ENCODE measurements at places on chromosomes 7 and 10.

GRCh38 chr7:55088107-55088506 lies 69.3 kb downstream of the EGFR start:
- DNase-seq, result no peak

DNA sequence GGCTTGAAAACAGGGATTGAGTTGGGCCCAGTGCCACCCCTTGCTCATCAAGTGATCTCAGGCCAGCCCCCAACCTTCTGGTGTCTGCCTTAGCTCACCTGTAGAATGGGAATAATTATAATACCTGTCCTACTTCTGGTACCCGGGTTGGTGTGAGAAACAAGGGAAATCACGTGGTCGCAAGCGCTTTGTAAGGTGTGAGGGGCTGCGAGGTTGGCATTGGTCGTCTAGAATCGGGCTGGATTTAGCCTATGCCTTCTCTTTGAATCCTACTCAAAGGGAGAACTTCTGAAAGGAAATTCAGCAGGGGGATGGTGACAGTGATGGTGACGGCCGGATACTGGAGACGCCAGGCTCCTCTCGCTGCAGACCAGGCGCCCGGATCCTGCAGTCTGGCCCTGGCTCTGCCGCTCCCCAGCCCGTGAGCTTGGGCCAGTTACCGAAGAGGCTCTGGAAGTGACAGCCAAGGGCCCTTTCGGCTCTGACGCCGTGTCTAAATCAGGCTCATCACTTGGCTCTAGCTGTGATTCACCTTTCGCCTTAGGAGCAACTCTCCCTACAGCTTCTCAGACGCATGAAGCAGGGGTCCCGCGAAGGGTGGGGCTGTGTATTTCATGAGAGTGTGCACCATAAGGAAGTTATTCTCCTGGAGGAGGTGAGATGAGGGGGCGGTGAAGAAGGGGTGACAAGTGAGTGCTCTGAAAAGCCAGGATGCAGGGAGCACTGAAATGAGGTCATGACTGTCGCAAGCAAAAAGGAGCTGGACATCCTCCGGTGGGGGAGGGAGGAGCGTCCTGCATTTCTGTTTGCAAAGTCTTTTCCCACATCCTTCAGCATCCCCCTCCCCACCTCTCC lies 4.0 kb upstream of the CREB5 start:
- DNase-seq, result no peak

- DNase-seq, result no peak
Measured at GRCh38 chr7:20320322-20320721, 10.4 kb upstream of the ITGB8 start.

DNA sequence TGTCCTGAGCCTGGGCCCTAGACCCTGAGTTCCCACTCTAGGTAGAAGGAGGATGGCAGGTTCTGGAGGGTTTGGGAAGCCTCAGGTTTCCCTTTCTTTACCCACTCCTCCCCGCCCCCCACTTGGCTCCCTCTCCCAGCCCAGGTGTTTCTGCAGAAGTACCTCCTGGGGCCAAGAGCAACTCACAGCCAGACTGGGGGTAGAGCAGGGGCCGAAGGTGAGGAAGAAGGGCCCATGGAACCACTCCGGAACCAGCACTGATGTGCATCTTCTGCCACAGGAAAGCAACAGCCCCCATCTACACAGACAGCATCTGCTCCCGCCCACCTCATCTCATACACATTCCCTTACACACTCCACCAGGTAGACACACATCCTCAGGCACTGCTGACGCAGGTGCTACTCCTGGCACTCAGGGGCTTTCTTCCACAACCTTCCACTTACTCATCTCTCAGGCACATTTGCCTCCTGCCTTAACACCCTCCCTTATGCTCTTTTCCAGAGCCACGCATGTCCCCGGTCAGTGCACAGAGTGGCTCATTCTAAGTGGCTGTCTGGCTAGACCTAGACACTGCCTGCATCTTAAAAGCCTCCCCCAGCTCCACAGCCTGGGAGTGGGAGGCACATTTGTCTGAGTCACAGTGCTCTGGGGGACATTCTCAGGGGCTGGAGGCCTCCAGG lies 1.8 kb downstream of the EPHB6 start:
- DNase-seq, result no peak

- DNase-seq, result no peak
Measured at GRCh38 chr7:28551331-28551730, 139.0 kb downstream of the CREB5 start.

DNA sequence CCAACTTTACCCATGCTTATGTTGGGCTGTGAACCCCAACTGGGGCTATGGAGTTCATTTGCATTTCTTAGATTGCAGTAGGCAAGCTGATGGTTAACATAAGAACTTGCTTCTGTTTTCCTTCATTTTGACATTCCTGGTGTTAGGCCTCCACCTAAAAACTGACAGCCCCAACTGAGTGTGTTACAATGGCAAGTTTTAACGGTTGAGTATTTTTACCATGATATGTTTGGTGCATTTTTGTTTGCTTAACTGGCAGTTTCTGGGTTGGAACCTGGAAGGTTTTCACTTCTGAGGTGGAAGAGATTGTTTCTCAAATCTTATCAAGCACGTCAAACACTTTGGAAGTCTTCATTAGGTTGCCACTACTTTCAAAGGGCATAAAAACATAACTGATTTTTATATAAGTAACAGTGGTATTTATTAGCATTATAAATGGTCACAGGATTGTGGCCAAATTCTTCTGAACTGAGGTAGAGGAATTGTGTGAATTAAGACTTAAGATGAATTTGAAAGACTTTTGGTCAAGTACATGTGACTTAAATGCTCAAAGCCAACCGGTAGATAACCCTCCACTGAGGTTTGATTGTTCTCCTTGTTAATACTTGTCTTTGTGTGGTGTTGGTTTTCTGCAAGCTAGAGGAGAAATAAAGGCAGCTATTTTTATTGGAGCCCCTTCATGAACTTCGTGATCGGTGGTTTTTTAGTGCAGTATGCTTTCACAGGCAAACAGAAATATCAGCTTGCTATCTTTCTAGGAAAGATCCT lies 2.8 kb downstream of the BMI1 start:
- no peak for DNase-seq

DNA sequence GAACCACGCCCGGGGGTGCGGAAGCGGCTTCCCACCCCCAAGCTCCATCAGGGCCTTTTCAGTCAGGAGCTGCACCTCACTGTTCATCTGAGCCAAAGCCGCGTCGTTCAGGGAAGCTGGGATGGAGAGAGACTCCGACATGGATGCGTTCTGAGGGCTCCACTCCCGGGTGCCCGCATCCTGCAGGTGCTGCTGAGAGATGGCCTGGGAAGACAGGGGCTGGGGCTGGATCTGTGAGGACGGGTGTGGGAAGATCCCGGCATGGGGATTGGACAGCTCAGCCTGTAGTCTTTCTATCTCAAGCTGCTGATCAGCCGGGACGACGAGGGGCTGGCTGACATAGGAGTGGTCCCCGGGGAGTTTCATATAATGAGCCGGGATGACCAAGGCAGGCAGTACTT lies 45.0 kb upstream of the NMT2 start:
- no peak for DNase-seq

DNA sequence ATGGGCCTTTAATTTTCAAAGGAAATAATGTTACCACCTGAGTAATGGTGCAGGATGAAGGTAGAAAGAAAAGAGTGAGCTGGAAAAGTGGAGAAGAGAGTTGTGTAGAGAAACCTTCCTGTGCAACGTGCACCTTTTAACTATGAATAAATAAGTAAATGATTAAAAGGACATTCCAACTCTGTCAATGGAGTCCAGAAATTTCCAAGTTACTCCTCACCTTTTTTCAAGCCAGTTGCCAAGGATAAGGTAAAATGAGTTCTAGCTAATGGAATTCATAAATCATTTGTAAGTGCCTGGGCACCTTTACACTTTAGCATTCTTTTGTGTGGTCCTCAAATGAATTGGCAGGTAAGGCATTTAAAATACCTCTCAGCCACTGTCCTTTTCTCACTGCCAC lies 549.4 kb upstream of the NRP1 start:
- no peak for DNase-seq

DNA sequence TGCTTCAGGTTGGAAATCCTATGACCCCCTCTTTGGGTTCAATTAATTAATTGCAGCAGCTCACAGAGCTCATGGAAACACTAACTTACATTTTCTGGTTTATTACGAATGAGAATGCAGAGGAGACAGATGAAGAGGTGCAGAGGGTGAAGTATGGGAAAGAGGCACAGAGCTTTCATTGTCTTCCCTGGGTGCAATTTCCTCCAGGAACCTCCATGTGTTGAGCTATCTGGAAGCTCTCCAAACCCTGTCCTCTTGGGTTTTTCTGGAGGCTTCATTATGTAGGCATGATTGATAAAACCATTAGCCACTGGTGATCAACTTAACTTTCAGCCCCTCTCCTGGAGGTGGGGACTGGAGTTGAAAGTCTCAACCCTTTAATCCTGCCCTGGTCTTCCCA lies 133.0 kb upstream of the AUTS2 start:
- no peak for DNase-seq

GRCh38 chr10:128808921-128809440 lies 658.1 kb upstream of the MGMT start:
- DNase-seq, result no peak

DNA sequence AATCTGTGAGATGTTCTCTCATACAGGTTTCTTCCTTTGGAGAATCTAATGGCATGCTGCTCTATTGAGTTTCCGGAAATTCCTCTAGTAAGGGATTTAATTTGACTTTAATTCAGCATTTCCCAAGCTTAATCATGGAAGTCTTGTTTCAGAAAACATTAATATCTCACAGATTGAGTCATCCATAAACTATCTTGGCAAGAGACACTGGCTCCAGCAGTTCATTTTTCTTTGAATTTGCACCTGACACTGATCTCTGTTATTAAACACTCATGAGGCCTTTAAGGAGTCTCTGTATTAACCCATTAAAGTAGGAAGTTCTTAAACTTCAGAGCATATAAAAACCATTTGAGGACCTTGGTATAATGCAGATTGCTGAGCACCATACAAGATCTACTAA lies 3.6 kb upstream of the ITGB8 start:
- DNase-seq, result no peak

- no peak for DNase-seq
Measured at GRCh38 chr7:98254951-98255610, 3.0 kb upstream of the TECPR1 start.

DNA sequence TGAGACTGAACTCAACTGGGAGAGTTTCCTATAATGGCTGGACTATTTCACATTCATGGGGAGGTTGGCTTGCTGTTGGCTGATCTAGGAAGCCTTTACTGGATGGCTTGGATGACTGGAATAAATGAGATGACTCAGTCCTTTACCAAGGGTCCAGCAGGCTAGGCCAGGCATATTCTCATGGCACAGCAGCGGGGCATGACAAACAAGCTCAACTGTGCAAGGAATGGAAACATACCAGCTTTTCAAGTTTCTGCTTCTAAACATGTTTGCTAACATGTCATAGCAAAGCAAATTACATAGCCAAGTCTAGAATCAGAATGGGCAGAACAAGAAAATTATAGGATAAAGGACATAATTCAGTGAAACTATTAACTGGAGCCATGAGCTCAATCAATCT lies 46.8 kb upstream of the CRTAC1 start:
- no peak for DNase-seq

GRCh38 chr7:25529320-25529719 lies 301.0 kb upstream of the NPVF start:
- DNase-seq, result no peak

- DNase-seq, result no peak
Measured at GRCh38 chr7:77657427-77658224, 38.6 kb upstream of the RSBN1L start.
